ENCODE measurements at places on chromosomes 3 and 15.

DNA sequence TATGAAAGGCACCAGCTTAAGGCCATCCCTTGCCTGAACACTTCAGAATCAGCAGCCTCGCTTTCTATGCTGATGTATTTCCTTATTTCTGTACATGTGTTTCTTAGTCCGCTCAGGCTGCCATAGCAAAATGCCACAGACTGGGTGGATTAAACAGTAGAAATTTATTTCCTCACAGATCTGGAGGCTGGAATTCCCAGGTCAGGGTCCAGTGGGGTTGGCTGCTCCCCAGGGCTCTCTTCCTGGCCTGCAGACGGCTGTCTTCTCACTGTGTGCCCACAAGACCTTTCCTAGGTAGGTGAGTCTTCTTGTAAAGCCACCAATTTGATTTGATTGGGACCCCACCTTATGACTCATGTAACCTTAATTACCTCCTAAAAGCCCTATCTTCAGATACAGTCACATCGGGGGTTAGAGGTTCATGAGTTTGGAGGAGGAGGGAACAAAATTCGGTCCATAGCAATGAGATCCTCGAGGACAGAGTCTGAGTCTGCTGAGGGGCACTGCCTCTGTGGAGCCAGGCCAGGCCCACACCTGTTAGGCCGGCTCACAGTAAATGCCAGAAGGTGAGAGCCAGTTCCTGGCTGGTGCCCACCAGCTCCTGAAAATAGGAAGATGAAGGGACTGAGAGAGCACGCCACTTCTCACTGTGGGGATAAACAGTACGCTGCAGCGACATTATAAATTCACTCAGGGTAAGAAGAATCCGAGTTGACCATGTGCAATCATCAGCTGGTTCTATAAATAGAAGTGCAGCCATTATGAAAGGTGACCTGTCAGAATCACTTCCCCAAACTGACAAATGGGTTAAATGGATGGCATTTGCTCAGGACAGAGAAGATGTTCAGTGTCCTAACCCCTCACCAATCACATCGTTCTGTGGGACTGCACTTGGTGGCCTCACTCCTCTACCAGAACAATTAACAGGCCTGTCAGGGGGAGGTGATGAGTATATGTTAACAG, 41.1 kb downstream of the CTXND1 start:
- DNase-seq = no peak

GRCh38 chr15:96170979-96171739, 159.3 kb upstream of the NR2F2 start:
- no peak for DNase-seq

GRCh38 chr3:5264896-5265770, 77.6 kb downstream of the EDEM1 start:
- no peak for DNase-seq

GRCh38 chr3:172181932-172182586, 142.7 kb downstream of the FNDC3B start:
- DNase-seq = no peak

GRCh38 chr3:76754247-76754646, 285.7 kb upstream of the ROBO2 start:
- DNase-seq = no peak

- DNase-seq = no peak
Observed at GRCh38 chr15:82656641-82657266, 9.6 kb upstream of the CPEB1 start.

GRCh38 chr3:117927825-117928224, 1106.8 kb downstream of the IGSF11 start:
- DNase-seq = no peak

Data from activated gamma-delta T cell treated with Interleukin-2 at 50 U/mL for 16 hours (primary cell).